ENCODE measurements at places on chromosomes 4 and X.
A peak's percentile ranks its signal among the peaks of the same experiment; 100 is the strongest.

DNA sequence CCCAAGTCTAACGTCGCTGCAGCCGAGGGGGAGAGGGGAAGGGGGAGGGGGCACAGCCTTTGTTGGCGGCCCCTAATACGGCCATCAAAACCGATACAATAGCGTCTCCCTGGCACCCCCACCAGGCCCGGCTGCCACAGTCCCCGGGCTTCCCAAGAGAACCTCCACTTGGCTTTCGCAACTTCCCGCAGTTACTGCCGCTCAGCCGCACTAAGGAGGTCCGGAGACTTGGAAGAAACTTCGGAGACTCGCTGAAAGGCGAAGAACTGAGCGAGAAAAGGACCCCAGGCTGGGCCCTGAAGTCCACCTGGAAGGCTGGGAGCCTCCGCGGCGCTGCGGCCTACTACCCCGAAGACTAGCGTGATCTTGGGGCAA lies 2.8 kb downstream of the NKX6-1 start:
- H3K27ac ChIP-seq: no peak overlapping the region
- no peak for DNase-seq
- H3K27me3 ChIP-seq: peaks cover 24% of the 10 kb centered on the region
- H3K4me3 ChIP-seq: no peak overlapping the region
- H3K4me1 ChIP-seq: peaks cover 34% of the 10 kb centered on the region

- no peaks in the 10 kb centered on the region for H3K27me3 ChIP-seq
- no peak for DNase-seq
- H3K4me1 ChIP-seq: no peaks in the 10 kb centered on the region
- H3K27ac ChIP-seq: no peak overlapping the region
- H3K36me3 ChIP-seq: no peaks in the 10 kb centered on the region
Observed at GRCh38 chrX:94831364-94831763, 1157.4 kb downstream of the FAM133A start.

DNA sequence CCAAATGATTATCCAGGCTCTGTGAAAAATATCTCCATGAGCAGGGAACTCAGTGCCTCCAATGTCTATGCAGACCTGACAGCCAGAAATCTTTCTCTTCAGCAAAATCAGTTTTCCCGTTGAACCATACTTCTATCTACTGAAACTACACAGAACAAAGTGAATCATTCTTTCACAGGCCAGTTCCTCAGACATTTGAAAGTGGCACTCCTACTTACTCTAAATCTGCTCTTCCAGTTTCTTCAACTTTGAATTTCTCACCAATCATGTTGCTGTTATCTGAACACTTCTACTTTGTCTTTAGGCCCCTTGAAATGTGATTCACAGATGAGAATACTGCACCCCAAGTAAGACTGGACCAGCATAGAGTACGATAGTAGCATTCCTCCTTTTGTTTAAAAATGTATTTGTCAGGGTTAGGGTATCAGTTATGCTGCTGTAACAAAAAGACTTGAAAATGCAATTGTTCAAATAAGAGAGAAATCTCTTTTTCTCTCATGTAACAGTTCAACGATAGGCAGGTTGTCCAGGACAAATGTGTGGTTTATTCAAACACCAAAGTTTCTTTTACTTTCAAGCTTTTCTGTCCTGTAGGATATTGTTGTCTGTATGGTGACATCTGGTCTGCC lies 210.6 kb upstream of the KLF3 start:
- H3K27ac ChIP-seq: no peak overlapping the region
- no peak overlapping the region for H3K4me3 ChIP-seq
- no peak for DNase-seq
- no peaks in the 10 kb centered on the region for H3K36me3 ChIP-seq

DNA sequence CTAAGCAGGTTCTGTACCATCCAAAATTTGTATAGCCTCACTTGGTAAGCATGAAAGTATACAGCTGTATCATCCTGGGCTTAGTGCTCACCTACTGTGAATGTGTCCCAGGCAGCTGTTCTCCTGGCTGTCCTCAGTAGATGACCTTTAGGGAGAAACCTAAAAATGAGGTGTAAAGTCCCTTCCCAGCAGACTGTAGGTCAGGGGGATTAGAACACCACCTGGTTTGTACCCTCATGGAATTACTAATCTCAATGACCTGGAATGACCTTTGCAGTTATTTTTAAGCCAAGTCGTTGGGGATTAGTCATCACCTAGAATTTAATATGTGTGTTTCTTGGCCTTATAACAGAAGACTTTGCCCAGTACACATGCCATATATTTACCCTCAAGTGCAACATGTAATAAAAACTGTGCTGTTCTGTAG lies 39.1 kb upstream of the MBTPS2 start:
- peaks cover 12% of the 10 kb centered on the region for H3K4me1 ChIP-seq
- no peak overlapping the region for H3K4me3 ChIP-seq
- H3K27me3 ChIP-seq: no peaks in the 10 kb centered on the region
- peak overlapping the region; percentile 7 for H3K27ac ChIP-seq

- no peak overlapping the region for H3K4me3 ChIP-seq
- no peaks in the 10 kb centered on the region for H3K36me3 ChIP-seq
- H3K27ac ChIP-seq: no peak overlapping the region
- no peak for DNase-seq
- H3K4me1 ChIP-seq: peaks cover 6% of the 10 kb centered on the region
- no peaks in the 10 kb centered on the region for H3K27me3 ChIP-seq
Observed at GRCh38 chr4:82715731-82716617, 82.6 kb downstream of the SCD5 start.

Measured in liver (tissue), 10 donors.